Fibroblast of villous mesenchyme (primary cell): ENCODE measurements at places on chromosomes 11 and 22. TPM values are rescaled to one million over a fixed set of nuclear protein-coding genes. Genes with fewer than 3 reads are reported as not detected.

GRCh38 chr22:50544078-50544745, 1.5 kb upstream of the KLHDC7B start:
- peak; percentile 78 for DNase-seq

DNA sequence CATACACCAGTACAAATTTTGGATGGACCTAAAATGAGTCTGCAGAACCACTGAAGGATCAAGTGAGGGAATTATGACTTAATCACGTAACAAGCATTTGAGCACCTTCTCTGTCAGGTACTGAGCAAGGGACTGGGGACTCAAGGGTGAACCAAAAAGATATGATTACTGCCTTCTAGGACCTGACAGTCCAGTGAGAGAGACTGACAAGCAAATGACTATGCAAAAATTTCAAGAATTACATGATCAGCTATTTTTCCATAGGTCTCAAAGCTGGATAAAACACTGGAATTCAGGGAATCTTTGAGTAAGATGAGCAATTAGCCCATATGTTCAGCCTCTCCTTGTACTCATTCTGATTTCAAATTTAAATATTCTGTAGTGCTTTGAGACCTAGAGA, 5.2 kb upstream of the STT3A start:
- DNase-seq, result no peak

GRCh38 chr11:7606496-7606895, 66.8 kb downstream of the CYB5R2 start:
- DNase-seq, result no peak

Gene APOA1
- total RNA-seq, result not detected in 2 replicates

DNA sequence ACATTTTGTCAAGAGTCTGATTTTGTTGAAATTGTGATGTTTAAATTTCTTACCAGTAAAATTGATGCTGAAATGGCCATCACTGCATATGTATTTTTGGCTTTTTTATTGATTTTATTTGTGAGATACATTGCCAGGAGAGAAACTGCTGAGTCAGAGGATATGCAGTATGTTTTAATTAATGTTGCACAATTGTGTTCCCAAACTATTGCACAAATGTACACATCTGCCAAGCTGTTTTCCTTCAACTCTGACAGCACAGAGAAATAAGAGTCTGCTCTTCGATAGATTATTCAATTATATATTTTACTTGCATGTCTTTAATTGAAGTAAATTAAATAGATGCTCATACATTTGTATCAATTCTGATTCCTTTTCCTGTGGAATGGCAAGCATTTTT, 640.2 kb upstream of the LUZP2 start:
- DNase-seq, result peak; percentile 92

Gene SYT7
- total RNA-seq, result 0.43 and 2.6 TPM in 2 replicates

GRCh38 chr22:26669060-26669481, 11.7 kb downstream of the MIAT start:
- DNase-seq, result peak; percentile 52

DNA sequence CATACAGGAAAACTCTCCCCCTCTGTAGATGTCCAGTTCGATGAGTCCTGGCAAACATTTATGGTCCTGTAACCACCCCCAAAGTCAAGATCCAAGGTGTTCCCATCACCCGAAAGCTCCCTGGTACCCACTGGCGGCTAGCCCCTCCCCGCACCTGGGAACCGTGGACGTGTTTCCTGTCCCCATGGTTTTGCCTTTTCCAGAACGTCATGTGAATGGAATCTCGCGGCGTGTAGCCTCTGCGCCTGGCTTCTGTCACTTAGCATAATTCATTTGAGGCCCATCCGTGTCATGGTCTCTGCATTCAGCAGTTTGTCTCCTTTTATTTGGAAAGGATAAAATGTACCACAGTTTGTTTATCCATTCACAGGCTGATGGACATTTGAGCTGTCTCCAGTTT, 106.3 kb downstream of the KCNQ1 start:
- peak; percentile 9 for DNase-seq

Gene CDK2AP2
- total RNA-seq, result 13.5 and 16.8 TPM in 2 replicates

- peak; percentile 86 for DNase-seq
These were observed at the start of gene SLC25A18 for GRCh38 chr22:17562906-17563870. SLC25A18 (plus strand) TSS chr22:17563498; CDS start chr22:17579945, 16,447 bp downstream.

GRCh38 chr11:64068705-64069400, 33.1 kb downstream of the FLRT1 start:
- no peak for DNase-seq

- DNase-seq, result no peak
These were observed 9.3 kb upstream of the SERPING1 start for GRCh38 chr11:57588046-57588710.

DNA sequence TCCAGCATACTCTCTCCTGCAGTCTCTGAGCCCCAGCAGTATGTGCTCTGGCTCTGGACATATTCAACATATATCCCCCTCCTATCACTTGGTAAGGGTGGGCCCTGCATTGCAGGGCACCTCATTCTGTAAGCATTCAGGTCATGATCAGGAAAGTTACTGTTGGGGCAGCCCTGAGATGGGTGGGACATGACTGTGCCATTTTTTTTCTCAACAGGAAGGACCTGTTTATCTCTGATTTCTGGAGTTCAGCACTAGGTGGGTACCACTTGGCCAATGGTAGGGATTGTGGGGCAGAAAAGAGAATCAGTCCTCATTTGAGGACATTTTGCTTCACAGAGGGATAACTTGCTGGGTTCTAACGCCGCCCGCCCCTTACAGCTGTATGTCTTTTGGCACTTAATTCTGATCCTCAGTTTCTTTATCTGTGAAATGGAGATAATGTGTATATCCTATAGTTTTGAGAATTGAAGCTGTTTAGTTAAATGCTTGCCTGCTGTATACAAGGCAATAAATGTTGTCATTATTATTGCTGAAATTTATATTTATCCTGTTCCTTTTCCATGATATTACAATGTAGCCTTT, 2.2 kb downstream of the SRRD start:
- no peak for DNase-seq

DNA sequence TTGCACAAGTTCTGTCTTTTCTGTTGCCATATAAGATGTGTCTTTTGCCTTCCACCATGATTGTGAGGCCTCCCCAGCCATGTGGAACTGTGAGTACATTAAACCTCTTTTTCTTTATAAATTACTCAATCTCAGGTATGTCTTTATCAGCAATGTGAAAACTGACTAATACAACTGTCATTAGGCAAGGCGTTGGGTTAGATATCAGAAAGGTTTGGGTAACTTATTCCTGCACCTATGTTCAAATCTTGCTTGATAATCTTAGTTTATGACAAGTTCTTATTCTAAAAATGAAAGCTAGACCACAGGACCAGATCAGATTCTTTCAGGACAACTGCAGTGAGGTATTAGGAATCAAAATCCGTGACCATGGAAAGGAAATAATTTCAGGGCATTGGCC, 160.6 kb upstream of the BDNF start:
- no peak for DNase-seq

GRCh38 chr22:17213976-17214375, 5.3 kb downstream of the ADA2 start:
- no peak for DNase-seq

Gene RTL10
- total RNA-seq, result 15.1 and 19.0 TPM in 2 replicates

DNA sequence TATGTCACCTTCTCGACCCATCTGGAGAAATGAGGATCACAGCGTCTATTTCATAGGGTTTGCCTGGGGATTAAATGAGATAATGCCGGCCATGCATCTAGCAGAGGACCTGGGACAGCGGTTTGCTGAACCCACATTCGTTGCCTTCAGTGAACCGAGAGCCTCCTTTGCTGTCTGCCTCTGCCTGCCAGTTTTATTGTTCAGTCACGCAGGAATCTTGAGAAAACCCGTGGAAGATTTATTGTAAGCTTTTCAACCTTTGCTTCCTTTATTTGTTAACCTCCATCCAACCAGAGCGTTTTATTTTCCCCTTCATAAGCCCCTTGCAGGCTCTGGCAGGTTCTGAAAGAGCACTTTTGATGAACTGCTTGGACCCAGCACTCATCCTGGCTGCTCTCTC, 202.3 kb upstream of the SYN3 start:
- no peak for DNase-seq

GRCh38 chr11:17780668-17781067, 46.1 kb downstream of the KCNC1 start:
- no peak for DNase-seq

- no peak for DNase-seq
These were observed 163.4 kb downstream of the CNTN5 start for GRCh38 chr11:99184146-99184545.

Gene RCOR2
- 1.7 and 3.2 TPM in 2 replicates for total RNA-seq

GRCh38 chr11:117815262-117815803, 9.2 kb downstream of the FXYD2 start:
- no peak for DNase-seq

- peak; percentile 64 for DNase-seq
These were observed at the start of gene CHRM4 for GRCh38 chr11:46391578-46392420. CHRM4 (minus strand) TSS chr11:46391776; CDS start chr11:46386557, 5,219 bp downstream.

Gene HSPB2
- 0.43 and 0.64 TPM in 2 replicates for total RNA-seq

GRCh38 chr11:112226831-112227401, 688 bp downstream of the PTS start:
- peak; percentile 57 for DNase-seq

Gene APOL5
- not detected in 2 replicates for total RNA-seq

DNA sequence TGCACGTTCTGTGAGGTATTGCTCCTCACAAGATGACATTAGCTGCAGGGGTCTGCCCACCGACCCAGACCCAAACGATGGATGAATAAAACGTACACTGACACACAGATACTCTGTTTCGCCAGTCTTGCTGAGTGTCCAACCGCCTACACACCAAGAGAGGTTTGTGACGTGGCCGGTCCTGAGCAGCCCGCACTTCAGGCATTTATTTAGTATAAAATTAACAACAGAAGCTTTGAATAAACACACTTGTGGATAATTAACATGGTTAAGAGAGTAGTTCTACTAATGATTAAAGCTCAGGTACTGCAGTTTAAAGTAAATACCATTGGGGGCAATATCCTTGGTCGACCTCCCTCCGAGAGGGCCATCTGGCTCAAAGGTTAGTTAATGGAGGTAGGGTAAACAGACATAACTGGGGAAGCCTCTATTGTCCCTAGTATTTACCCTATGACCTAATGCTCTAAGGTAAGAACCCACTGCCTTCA, 75.7 kb downstream of the CCDC83 start:
- DNase-seq, result no peak

DNA sequence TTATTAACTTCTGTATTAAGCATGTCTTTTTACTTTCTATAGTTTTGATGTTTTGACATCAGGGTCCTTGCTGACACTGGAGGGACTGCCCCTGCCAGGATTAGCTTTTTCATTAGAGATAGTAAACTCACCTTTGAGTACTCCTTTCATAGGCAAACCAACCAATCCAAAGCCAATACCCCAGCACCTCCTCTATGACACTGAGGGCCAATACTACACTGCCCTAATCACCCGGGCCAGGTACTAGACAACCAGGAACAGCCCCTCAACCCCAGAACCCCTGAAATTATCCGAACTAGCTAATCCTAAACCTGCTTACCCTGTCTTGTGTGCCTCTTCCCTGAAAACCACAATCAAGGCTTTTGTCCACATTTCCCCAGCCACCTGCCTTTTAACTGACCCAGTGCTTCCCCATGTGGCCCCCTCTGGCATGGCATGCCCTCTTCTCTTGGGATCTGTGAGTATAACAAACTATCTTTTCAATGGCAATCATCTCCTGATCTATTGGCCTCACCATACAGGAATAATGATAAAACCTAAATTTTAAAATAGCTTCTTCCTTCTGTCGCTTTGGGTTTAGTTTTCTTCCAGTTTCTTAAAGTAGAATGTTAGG, 31.2 kb downstream of the RAB6A start:
- DNase-seq, result no peak

Gene OR52A1
- total RNA-seq, result not detected in 2 replicates

DNA sequence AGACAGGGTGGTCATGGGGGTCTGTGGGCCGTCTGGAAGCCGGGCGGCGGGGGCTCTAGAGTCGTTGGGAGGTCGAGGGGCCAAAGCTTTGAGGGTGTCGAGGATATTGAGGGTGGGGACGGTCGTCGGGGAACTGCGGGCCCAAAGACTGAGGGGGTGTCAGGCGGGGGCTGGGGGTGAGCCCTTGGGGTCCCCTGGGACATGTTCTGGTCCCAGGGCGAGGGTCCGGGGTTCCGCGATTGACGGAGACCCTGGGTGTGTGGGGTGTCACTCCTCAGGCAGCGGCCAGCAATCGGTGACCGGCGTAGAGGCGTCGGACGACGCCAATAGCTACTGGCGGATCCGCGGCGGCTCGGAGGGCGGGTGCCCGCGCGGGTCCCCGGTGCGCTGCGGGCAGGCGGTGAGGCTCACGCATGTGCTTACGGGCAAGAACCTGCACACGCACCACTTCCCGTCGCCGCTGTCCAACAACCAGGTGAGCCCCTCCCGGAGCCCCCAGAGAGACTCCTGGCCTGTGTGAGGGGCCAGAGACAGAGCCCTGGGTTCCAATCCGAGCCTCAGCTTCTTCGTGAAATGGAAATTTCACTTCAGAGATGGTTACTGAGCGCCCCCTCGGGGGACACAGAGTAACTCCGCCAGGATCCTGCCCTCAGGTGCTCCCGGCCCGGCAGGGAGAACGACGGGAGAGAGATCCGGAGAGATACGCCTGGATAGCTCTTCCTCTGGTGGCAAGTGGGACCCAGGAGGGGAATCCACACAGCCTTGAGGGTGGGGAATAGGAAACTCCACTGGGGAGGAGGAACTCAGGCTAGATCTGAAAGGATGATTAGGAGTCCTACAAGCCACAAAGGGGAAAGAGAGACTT, 714 bp downstream of the SDF2L1 start:
- peak; percentile 60 for DNase-seq

DNA sequence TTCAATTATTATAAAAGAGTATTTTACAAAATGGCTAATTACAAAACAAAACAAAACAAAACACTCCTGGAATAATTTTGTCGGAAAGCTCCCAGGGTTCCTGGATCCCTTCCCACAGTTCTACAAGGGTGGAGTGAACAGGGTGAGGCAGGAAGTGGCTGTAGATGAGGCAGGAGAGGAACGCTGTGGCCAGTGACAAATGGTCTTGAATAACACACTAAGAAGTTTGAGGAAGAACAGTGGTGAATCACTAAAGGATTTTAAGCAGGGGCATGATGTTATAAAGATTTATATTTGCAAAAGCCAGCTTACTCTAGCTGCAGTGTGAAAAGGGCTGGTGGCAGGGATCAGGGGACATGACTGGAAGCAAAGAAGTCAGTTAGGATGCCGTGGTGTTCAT, 33.8 kb upstream of the APOA1 start:
- peak; percentile 69 for DNase-seq

GRCh38 chr11:82732734-82733443, 775 bp downstream of the FAM181B start:
- DNase-seq, result no peak

Gene SGSM1
- not detected in 2 replicates for total RNA-seq
